ENCODE measurements at places on chromosomes 16 and 17.

- DNase-seq: no peak
These were observed 10.1 kb downstream of the KRT39 start for GRCh38 chr17:40956401-40957254.

GRCh38 chr17:2716649-2717048 lies 5.1 kb upstream of the CLUH start:
- DNase-seq: no peak

GRCh38 chr16:14179116-14179515 lies 108.0 kb downstream of the MRTFB start:
- no peak for DNase-seq

GRCh38 chr16:11383481-11384183 lies 38.4 kb downstream of the RMI2 start:
- DNase-seq: no peak

DNA sequence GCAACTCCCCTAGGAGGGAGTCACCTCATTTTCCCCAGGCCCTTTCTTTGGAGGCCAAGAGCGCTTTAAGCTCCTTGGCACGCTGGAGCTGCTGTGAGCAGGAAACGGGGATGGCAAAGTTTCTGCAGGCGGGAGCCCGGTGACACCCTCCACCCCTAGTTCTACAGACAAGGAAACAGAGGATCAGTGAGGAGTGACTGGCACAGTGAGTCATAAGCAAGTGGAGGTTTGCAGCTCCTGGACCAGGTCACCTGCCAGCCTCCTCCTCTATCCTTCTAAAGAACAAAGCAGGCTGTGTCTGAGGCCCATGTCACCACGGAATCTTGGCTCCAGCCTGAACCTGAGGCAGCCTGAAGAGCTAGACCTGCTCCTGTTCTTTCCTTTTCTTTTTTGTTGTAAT lies 141.9 kb downstream of the TMEM132E start:
- no peak for DNase-seq

All from NCI-H2171 (cell line).